Chondrocyte (in vitro differentiated cells): ENCODE measurements at places on chromosomes 7 and 10.
A peak's percentile ranks its signal among the peaks of the same experiment; 100 is the strongest.

DNA sequence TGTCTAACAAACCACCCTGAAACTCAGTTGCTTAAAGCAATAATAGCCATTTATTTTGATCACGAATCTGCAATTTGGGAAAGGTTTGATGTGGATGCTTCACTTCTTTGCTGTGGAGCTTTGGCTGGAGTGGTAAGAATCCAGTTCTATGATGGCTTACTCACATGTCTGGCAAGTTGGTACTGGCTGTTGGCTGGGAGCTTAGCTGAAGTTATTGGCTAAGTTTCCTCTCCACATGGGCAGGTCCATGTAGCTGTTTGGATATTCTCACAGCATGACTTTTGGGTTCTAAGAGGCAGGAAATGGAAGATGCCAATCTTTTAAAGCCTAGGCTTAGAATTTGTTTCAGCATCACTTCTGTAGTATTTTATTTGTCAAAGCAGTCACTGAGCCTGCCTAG, 277.6 kb upstream of the NRP1 start:
- DNase-seq = no peak

DNA sequence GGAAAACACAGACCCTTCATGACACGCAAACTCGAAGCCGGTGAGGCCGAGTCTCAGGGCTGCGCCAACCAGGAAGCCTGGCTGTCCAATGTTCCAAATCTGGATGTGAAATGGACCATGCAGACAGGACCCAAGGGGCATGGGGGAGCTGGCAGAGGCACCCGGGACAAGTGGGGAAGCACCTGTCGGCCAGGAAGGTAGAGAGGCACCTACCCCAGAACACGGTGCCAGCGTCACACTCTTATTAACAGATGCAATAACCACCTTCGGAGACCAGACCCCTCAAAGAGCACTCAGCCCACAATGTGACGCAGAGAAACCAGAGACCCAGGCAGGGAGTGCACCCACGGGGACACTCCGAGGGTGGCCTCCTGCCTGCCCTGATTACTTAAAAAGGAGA, 88.3 kb upstream of the PDGFA start:
- peak; percentile 41 for DNase-seq

GRCh38 chr10:129505500-129506075, 38.5 kb downstream of the MGMT start:
- DNase-seq = no peak

- DNase-seq = no peak
Observed at GRCh38 chr7:91127959-91128358, 136.3 kb upstream of the FZD1 start.
